ENCODE measurements at places on chromosomes 16 and 17.

- no peak for DNase-seq
These were observed 1.9 kb upstream of the ECI1 start for GRCh38 chr16:2253293-2253692.

DNA sequence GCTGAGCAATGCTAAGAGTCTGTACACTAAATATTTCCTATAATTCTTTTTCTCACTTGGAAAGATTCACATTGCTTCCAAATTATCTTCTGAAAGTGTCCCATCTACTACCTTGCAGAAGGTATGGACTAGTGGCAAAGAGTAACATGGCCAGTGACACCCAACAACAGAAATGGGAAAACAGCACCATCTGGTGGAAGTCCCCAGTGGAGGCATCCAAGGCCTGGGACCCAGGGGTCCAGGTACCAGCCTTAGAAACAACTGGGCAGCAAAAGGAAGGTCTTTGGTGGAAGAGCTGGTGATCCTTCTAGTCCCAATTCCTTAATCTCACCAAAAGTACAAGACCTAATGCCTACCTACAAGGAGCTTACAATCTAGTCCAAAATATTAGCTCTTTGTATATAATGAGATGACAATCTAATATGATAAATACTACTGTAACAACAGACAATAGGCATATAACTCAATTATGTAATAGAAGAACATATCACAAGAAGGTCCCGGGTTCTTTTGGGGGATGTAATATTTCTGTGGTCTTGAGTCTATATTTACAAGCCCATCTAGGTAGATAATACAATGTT lies 55.3 kb downstream of the SKAP1 start:
- no peak for DNase-seq

GRCh38 chr16:84527532-84528269 lies 23.2 kb upstream of the MEAK7 start:
- DNase-seq: no peak

DNA sequence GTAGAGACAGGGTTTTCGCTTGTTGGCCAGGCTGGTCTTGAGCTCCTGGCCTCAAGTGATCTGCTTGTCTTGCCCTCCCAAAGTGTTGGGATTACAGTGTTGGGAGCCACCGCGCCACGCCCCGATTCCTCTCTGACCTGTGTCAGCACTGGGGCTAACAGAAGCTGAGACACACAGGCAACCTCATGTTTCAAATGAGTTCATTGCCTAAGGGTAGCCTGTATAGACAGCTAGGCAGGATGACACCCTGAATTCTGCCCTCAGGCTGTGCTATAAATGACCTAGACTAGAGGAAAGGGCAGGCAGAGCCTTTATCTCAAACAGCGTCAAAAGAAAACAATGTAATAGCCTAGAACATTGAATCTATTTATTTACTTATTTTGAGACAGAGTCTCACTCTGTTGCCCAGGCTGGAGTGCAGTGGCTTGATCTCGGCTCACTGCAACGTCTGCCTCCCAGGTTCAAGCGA lies 2.3 kb upstream of the CDK3 start:
- DNase-seq: no peak

DNA sequence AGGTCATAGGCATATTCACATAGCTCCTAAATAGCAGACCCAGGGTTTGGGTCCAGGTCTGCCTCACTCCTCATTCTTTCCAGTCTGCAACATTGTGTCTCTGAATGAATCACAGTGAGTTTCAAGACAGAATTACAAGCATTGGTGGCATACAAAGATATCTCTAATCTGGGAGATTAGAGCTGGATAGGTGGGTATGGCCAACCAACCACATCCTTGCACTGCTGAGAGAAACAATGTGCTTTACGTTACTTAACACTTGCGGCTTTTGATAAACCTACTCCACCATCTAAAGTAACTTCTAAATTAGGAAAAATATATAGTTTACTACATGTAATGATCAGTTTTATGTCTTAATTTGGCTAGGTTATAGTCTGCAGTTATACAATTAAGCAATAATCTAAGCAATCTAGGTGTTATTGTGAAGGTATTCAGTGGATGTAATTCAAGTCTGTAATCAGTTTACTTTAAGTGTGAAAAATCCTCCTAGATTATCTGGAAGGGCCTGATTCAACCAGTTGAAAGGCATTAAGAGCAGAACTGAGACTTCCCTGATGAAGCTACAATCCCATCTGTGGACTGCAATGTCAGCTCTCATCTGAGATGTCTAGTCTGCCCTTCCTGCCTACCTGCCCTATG lies 26.7 kb downstream of the CDH11 start:
- no peak for DNase-seq

DNA sequence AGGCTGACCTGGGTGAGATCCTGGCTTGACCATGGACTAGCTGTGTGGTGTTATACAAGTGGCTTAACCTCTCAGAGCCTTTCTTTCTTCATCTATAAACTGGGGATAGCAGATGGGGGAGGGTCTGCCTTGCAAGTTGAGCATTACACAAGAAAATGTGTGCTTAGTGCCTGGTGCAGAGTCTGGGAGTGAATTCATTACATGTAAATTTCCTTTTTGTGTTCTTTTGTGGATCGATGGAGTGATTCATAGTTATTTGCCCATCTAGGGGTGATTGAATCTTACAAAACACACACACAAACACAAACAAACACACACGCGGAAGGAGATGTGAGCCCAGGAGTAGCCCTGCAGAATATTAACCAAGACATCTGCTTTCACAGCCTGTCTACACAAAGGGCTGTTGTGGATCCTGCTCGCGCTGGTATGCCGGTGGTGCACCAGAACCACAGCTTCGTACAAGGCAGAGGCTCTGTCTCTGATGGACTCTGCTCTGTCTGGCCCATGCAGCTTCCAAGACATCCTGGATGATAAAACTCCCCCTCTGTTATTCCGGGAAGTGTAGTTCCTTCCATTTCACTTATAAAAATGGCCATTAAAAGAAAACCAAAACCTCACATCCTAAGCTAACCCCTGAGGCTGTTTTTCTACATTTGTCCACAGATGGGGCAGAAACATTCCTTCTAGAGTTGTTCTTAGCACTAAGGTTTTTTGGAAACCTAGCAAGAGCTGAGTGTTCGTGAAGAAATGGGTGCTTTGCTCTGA lies 86.1 kb downstream of the UTP18 start:
- no peak for DNase-seq

GRCh38 chr16:82657239-82657638 lies 30.5 kb downstream of the CDH13 start:
- peak; percentile 85 for DNase-seq

- DNase-seq: no peak
These were observed 6.2 kb downstream of the RARA start for GRCh38 chr17:40315206-40315605.

- no peak for DNase-seq
These were observed at the start of gene P2RX1 for GRCh38 chr17:3915995-3916696. Gene P2RX1 (minus strand): TSS chr17:3916465. CDS start chr17:3916225, 240 bp downstream.

- DNase-seq: peak; percentile 22
These were observed 104.6 kb downstream of the GNAO1 start for GRCh38 chr16:56295739-56296527.

GRCh38 chr16:69194488-69194887 lies 7.5 kb downstream of the SNTB2 start:
- DNase-seq: no peak

GRCh38 chr16:89122322-89122851 lies 28.7 kb downstream of the ACSF3 start:
- no peak for DNase-seq

GRCh38 chr17:59165933-59166342 lies 10.4 kb downstream of the PRR11 start:
- DNase-seq: peak; percentile 58

GRCh38 chr17:27959382-27959709 lies 66.2 kb upstream of the LYRM9 start:
- DNase-seq: no peak

DNA sequence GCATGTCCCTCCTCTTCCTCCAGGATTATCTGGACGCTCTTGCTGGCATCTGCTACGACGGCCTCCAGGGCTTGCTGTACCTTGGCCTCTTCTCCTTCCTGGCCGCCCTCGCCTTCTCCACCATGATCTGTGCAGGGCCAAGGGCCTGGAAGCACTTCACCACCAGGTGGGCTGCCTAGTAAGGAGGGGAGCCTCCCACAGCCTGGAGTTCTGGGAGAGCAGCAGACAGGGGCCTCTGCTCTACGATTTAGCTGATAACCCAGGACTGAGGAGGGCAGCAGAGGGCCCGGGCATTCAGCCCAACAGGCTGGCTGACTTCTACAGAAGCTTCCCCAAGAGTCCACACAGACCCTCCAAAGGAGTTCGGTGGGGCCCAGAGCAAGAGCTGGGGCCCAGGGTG lies 21.8 kb upstream of the DNAI2 start:
- no peak for DNase-seq
